ENCODE measurements at places on chromosomes 5 and 9.
A peak's percentile ranks its signal among the peaks of the same experiment; 100 is the strongest.

GRCh38 chr9:96340707-96341106, 38.7 kb upstream of the HSD17B3 start:
- H3K4me3 ChIP-seq: no peak overlapping the region
- H3K27me3 ChIP-seq: no peaks in the 10 kb centered on the region
- no peak for DNase-seq
- peaks cover 37% of the 10 kb centered on the region for H3K4me1 ChIP-seq

DNA sequence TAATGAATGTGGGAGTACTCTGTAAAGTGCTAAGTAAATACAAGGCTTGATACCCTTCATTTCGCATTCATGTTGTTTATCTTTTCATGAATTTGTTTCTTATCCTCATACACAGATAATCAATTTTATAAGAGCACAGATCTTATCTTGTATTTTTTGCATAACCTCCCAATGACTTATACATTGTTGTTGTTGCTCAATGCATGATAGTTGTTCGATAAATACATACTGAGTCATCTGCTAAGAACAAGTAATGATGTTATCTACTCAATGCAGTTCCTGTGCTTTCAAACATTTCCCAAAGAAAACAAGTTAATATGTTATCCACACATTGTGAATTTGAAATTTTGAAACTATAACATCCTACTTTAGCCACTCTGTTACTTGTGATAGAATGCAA, 60.7 kb downstream of the TAF11L14 start:
- H3K27me3 ChIP-seq: no peaks in the 10 kb centered on the region
- no peak for DNase-seq
- no peaks in the 10 kb centered on the region for H3K36me3 ChIP-seq
- H3K27ac ChIP-seq: no peak overlapping the region
- H3K4me1 ChIP-seq: peaks cover 4% of the 10 kb centered on the region

DNA sequence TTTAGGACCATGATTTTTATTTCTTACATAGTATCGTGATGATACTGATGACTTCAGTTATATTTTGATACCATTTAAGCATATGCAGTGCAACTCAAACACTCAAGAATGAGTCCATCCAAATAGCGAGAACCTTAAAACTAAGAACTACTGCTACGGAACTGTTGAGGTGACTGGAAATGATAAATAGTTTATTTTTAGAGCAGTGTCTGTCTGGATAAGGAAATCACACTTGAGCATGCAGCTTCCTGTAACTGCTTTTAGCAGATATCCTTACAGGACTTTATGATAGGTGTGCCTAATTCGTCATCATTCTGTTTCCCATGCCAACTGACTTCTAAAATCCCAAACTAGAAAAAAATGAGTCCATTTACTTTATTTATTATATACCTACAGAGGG, 85.5 kb downstream of the ADGRV1 start:
- H3K4me3 ChIP-seq: no peak overlapping the region
- H3K27me3 ChIP-seq: no peaks in the 10 kb centered on the region
- no peak for DNase-seq
- H3K36me3 ChIP-seq: peaks cover 27% of the 10 kb centered on the region

- no peaks in the 10 kb centered on the region for H3K4me1 ChIP-seq
- H3K36me3 ChIP-seq: no peaks in the 10 kb centered on the region
- DNase-seq: no peak
- H3K27me3 ChIP-seq: no peaks in the 10 kb centered on the region
Observed at GRCh38 chr9:73327149-73327548, 175.5 kb downstream of the ANXA1 start.

DNA sequence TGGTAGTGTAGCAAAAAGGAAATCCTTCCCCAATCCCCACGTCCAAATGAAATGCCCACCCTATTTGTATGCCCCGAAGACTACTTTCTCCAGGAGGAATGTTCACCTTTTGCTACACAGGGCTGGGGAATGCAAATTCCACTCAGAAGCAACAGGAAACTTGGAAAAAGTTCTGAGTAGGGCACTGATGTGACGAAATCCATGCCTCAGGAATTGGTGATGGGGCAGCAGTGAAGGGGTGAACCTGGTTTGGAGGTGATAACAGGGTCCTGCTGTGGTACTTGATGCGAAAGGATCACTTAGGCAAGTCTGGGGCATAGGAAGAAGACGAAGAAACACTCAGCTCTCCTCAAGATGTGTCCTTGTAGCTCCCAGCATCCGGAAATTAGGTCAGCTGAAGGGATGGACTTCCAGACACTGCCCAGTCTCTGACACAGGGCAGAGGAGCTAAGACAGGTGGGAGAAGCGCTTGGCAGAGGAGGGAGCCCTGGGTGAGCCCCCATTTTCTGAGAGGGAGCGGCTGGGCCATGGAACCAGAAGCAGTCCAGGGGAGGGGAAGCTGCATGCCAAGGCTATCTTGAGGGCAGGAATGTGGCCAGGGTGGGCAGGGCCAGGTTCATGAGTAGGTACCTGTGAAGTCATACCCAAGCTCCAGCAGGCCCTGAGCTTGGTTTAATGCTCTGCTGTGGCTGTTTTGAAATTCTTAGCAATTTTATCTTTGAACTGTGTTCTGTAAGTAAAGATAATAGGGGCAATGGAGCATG, 22.2 kb upstream of the MVB12B start:
- no peaks in the 10 kb centered on the region for H3K27me3 ChIP-seq
- no peak overlapping the region for H3K27ac ChIP-seq
- DNase-seq: no peak
- no peaks in the 10 kb centered on the region for H3K4me1 ChIP-seq

- H3K27ac ChIP-seq: no peak overlapping the region
- no peak for DNase-seq
- peaks cover 12% of the 10 kb centered on the region for H3K4me1 ChIP-seq
- H3K36me3 ChIP-seq: peaks cover 36% of the 10 kb centered on the region
Observed at GRCh38 chr5:177437623-177438022, 9.0 kb upstream of the PRR7 start.

DNA sequence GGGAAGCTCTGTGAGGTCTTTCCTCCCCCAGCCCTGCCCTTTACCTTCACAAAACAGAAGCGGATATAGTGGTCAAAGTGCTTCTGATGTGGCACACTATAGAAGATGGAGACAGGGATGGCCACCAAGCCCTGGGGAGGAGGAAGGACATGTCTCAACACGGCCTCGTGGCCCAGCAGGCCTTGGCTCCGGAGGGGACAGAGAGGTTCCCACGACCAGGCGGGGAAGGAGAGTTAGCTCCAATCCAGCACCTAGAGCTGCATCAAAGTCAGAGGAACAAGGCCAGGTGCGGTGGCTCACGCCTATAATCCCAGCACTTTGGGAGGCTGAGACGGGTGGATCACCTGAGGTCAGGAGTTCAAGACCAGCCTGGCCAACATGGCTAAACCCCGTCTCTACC, 4.1 kb upstream of the SPOUT1 start:
- H3K4me3 ChIP-seq: no peak overlapping the region
- no peaks in the 10 kb centered on the region for H3K27me3 ChIP-seq

GRCh38 chr9:126488881-126489404, 124.8 kb upstream of the LMX1B start:
- no peak overlapping the region for H3K4me3 ChIP-seq
- H3K27me3 ChIP-seq: no peaks in the 10 kb centered on the region
- H3K27ac ChIP-seq: no peak overlapping the region
- peaks cover 12% of the 10 kb centered on the region for H3K4me1 ChIP-seq

GRCh38 chr5:15373151-15373550, 126.8 kb upstream of the FBXL7 start:
- H3K27ac ChIP-seq: no peak overlapping the region
- no peak for DNase-seq
- no peaks in the 10 kb centered on the region for H3K27me3 ChIP-seq
- no peaks in the 10 kb centered on the region for H3K36me3 ChIP-seq
- H3K4me1 ChIP-seq: 0 out of 2 replicates have a peak, but pooled peaks cover 4% of the 10 kb centered on the region

DNA sequence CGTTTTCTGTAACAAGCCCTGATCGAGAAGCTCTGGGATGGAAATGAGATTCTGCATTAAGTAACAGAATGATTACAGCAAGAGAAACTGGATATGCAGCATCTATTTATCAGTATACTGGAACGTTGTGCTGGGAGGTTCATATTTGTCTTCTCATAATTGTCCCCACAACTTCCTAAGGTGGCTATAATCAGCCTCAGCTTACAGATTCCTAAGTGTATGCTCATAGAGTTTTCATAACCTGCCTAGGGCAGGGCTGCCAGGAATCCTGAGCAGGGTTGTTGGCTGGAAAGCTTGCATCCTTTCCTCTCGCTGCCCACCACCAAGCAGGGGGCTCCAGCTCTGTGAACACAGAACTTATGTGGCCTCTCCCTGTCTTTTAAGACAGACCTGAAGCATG, 70.2 kb downstream of the FNBP1 start:
- H3K36me3 ChIP-seq: peaks cover 9% of the 10 kb centered on the region
- no peaks in the 10 kb centered on the region for H3K4me1 ChIP-seq
- no peaks in the 10 kb centered on the region for H3K27me3 ChIP-seq
- H3K27ac ChIP-seq: peak overlapping the region; percentile 15
- no peak overlapping the region for H3K4me3 ChIP-seq
- DNase-seq: no peak

GRCh38 chr5:4019009-4019769, 423.6 kb downstream of the IRX1 start:
- peaks cover 7% of the 10 kb centered on the region for H3K36me3 ChIP-seq
- H3K27me3 ChIP-seq: peaks cover 8% of the 10 kb centered on the region
- peaks cover 20% of the 10 kb centered on the region for H3K4me1 ChIP-seq
- H3K27ac ChIP-seq: no peak overlapping the region
- DNase-seq: no peak
- H3K4me3 ChIP-seq: no peak overlapping the region

DNA sequence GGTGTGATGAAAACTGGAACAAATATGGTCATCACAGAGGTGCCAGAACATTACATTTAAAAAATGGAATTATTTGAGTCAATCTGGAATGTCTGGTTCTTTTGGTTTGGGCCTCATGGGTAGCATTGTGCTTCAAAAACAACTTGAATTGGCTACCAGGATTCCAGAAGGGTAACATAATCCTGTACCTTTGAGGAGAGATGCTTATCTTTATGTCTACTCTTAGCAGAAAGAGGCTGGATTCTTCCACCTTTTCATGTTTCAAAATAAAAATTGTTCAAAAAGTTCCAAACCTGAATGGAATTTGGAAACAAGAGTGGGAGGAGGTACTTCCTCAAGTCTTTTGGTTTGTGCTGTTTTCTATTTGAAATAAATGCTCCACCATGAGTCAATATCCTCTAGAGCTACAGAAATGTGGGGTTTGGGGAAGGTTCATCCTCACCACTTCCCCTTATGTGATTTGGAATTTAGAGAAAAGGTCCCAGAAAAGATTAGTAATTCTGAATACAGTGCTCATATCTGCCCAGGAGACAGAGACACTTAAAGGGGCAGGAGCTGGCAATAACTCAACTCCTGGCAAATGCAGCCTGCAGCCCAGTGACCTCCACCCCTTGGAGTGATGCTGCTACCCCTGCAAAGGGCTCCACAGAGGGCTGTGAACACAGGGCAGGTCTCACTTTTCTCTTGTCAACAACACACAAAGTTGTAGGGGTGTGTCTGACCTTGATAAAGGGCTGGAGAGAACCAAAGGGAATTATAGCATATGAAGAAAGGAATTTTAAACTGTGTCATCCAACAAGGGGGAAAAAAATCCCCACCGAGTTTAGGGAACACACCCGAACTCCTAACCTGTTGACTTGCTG, 272.8 kb downstream of the CWC27 start:
- no peaks in the 10 kb centered on the region for H3K36me3 ChIP-seq
- H3K4me1 ChIP-seq: peaks cover 15% of the 10 kb centered on the region
- no peak overlapping the region for H3K27ac ChIP-seq
- H3K4me3 ChIP-seq: no peak overlapping the region

DNA sequence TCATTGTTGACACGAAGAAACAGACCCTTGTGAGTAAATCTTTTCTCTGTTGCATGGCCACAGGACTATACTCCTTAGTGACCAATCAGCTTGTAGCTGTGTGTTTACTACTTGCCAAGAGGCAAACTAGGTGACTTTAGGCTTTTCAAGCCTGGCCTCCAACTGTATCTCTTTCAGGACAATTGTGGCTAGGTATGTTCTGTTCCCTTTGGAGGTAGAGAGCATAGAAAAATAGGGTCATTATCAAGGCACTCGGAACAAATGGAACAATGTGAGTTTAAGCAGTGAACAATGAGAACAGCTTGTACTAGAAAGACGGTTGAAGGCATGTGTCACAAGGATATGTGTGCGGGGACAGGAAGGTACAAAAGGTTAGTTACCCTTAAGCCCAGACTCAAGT, 48.1 kb downstream of the SLC46A2 start:
- H3K27ac ChIP-seq: no peak overlapping the region
- H3K4me1 ChIP-seq: peaks cover 33% of the 10 kb centered on the region
- peaks cover 19% of the 10 kb centered on the region for H3K36me3 ChIP-seq
- no peak for DNase-seq

DNA sequence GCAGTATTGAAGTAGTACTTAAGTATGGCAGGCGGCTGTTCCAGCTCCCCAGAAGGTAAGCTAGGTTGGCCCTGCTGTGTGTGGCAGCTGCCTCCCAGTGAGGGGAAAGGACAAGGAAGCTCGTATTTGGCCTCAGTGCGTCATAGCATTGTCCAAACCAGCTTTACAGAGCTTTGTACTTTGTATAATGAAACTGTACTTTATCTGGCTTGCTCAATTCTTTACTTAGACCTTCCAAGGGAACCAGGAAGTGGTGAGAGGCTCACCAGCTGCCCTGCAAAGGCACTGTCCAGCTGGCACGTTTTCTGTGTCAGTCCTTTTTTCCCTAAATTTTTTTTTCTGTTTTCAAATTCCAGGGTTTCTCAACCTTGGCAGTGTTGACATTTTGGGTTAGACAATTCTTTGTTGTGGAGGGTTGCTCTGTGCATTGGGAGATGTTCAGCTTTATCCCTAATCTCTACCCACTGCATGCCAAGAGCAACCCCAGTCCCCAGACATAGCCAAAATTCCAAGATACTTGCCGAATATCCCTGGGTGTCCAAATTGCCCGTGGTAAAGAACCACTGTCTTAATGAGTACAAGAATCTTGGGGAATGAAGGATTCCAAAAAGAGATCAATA, 474.5 kb downstream of the LRRC70 start:
- no peak for DNase-seq
- H3K4me3 ChIP-seq: no peak overlapping the region
- H3K27ac ChIP-seq: no peak overlapping the region
- no peaks in the 10 kb centered on the region for H3K36me3 ChIP-seq
- H3K4me1 ChIP-seq: peaks cover 11% of the 10 kb centered on the region
- H3K27me3 ChIP-seq: no peaks in the 10 kb centered on the region

GRCh38 chr9:114364134-114365041, 23.4 kb downstream of the AKNA start:
- no peak overlapping the region for H3K4me3 ChIP-seq
- no peak for DNase-seq
- no peak overlapping the region for H3K27ac ChIP-seq
- peaks cover 15% of the 10 kb centered on the region for H3K4me1 ChIP-seq

DNA sequence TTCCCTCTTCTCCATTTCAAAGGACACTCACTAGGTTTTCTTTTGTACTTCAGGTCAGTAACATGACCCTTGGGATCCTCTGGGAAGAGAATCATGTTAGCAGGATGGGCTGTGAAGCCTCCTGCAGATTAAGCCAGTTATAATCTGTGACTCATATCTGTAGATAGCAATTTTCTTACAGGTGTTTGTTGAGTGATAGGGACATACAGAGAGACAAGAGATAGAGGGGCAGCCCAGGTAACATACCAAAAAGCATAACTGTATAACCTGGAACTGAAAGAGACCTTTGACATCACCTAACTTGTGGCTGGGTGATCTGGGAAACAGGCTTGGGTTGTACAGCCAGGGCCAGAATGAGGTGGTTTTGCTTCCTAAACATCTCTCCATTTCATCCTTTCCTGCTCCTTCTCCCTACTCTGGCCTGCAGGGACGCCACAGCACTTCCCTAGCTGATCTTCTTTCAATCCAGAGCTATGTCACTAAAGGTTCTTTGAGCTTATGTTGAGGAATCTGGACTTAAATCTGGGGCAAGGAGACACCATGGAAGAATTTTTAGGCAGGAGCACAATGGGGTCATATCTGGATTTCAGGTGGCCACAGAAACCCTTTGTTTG, 21.0 kb upstream of the PPARGC1B start:
- peaks cover 12% of the 10 kb centered on the region for H3K27me3 ChIP-seq
- no peak for DNase-seq
- no peak overlapping the region for H3K27ac ChIP-seq
- no peaks in the 10 kb centered on the region for H3K36me3 ChIP-seq

All from WTC11 (cell line).